EH (cell line): ENCODE measurements at places on chromosomes 4 and X.
A peak's percentile ranks its signal among the peaks of the same experiment; 100 is the strongest.

GRCh38 chrX:27350476-27350875 lies 112.7 kb downstream of the PPP4R3C start:
- DNase-seq, result no peak

GRCh38 chrX:111170017-111170416 lies 74.0 kb downstream of the PAK3 start:
- no peak for DNase-seq

GRCh38 chr4:121484633-121485032 lies 103.8 kb upstream of the QRFPR start:
- peak; percentile 73 for DNase-seq

DNA sequence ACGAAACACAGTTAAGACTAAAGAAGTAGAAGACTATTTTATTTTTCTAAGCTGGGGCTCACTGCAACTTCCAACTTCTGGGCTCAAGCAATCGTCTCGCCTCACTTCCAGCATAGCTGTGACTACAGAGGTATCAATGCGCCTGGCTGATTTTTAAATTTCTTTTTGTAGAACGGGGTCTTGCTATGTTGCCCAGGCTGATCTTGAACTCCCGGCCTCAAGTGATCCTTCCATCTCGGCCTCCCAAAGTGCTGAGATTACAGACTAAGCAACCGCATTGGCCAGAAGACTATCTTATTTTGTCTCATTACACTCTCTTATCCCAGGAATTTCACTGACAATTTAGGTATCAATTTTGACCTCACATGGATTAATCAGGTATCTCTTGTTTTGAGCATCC lies 1.2 kb downstream of the LAMTOR3 start:
- DNase-seq, result no peak

DNA sequence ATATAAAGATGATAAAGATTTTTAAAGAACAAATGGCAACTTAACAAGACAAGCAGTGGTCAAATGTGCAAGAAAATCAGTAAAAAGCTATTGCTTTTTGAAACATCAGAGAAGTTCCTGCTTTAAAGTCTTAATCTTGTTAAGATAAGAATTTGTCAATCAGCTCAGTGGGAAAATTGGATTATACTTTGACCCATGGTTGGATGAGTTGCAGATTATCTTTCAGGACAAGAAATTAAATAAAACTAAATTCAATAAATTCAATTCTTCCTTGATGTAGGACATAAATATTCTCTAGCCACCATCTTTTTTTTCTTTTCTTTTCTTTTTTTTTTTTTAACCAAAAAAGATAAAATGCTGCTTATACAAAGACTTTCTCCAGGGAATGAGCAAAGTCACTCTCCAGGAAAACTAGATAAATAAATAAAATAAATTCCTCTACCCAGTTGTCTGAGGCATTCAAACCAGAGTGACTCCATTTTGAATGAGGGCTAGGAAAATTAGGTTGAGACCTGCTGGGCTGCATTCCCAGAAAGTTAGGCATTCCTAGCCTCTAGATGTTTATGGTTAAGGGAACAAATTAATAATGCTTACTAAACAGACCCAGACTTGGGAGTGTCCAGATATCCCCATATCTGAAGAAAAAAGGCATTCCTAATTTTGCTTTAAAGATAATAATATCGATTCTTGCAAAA lies 211.2 kb downstream of the SNCA start:
- DNase-seq, result no peak

DNA sequence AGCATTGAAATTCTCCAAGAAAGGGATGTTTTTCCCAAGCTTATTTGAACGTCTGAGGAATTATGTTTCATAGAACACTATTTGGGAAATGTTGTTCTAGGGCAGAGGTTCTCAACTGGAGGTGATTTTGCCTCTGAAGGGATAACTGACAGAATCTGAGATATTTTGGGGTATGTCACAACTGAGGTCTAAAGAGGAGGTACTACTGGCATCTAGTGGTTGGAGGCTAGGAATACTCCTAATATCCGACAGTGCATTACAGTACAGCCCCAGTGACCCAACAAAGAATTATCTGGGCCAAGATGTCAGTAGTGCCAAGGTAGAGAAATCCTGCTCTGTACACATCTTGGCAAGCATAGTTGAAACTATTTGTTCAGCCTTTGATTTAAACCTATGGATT lies 6.4 kb downstream of the HSPA4L start:
- no peak for DNase-seq

- no peak for DNase-seq
These were observed 1195.2 kb downstream of the TECRL start for GRCh38 chr4:63214076-63214475.

- peak; percentile 39 for DNase-seq
These were observed 93.7 kb downstream of the SHOX start for GRCh38 chrX:724256-724655.

- DNase-seq, result no peak
These were observed 167.3 kb upstream of the SPRY1 start for GRCh38 chr4:123229286-123229685.

- DNase-seq, result no peak
These were observed 13.8 kb downstream of the MPP1 start for GRCh38 chrX:154791467-154791866.

DNA sequence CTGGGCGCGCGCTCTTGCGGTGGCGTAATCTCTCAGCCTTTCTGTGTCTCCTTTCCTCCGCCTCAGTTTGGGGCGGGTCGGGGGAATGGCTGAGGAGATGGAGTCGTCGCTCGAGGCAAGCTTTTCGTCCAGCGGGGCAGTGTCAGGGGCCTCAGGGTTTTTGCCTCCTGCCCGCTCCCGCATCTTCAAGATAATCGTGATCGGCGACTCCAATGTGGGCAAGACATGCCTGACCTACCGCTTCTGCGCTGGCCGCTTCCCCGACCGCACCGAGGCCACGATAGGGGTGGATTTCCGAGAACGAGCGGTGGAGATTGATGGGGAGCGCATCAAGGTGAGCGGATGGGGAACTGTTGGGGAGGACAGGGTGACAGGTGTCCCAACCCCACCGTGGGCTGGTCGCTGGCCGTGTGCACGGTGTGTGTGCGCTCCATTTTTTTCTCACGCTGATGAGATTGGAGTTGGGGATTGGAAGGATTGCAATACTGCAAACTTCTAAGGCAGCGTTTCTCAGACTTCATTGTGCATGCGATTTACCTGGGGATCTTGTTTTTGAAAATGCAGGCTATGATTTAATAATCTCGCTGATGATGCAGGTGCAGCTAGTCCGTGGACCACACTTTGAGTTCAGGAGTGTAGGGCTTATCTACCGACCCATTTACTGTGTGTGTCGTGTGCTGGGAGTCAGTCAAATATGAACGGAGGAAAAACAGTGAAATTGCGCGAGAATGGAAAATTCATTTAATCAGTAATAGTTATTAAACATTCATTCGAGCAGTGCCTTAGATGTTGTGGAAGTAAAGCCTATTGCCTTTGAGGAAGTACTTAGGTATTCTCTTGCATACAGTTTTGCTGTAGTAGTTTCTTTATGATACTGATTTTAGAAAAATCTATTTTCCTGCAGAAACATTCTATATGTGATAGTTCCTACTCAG lies at the start of gene RAB33B:
RAB33B (plus strand) TSS at position 11 of the 935 bp plus-strand sequence; CDS start at position 86, 75 bp downstream.
- DNase-seq, result peak; percentile 92

- no peak for DNase-seq
These were observed 1953.1 kb upstream of the ADGRL3 start for GRCh38 chr4:59247032-59247431.

GRCh38 chr4:34922325-34922724 lies 1322.0 kb downstream of the ARAP2 start:
- no peak for DNase-seq

- DNase-seq, result no peak
These were observed 1101.7 kb upstream of the INTU start for GRCh38 chr4:126530996-126531585.

GRCh38 chrX:40097504-40098263 lies at the start of gene BCOR:
Gene BCOR (minus strand): TSS chrX:40097958. CDS start chrX:40077929, 20,029 bp downstream.
- peak; percentile 76 for DNase-seq

DNA sequence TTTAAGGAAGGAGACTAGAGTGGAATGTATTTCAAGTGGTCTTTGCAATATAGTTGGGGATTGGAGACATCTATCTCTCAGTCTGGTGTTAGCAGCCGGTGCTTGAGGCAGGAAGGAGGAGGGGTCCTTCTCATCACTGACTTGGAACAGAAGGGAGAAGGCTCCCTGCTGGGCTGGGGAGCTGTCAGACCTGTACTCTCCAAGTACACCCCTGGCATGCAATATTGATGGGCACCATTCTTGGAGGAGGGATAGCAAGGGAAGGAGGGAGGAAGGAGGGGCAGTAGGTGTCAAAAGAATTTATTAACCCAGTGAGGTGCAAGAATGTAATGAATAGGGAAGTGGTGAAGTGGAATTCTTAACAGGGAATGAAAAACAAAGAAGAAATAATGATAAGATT lies 338.8 kb downstream of the UNC5C start:
- DNase-seq, result no peak

- peak; percentile 78 for DNase-seq
These were observed 8.8 kb downstream of the CHST7 start for GRCh38 chrX:46582325-46582724.

DNA sequence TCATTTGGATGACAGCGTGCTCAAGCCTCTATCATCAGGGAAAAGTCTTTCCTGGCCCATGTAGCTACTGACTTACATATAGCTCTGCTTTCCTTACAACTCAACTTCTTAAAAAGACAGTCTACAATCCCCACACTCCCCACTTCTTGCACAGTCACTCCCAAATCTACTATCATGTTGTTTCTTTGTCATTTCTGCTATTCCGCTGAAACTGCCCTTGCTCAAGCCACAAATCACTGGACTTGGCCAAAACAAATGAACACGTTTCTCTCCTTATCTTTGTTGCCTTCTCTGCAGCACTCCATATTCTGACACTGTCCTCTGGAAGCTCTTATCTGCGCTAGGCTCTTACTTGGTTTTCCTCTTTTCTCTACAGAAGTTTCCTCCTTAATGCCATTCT lies 28.2 kb downstream of the GPRIN3 start:
- DNase-seq, result no peak

- peak; percentile 13 for DNase-seq
These were observed 2.7 kb downstream of the ELOVL6 start for GRCh38 chr4:110195561-110196205.

- no peak for DNase-seq
These were observed 40.2 kb upstream of the TET2 start for GRCh38 chr4:105106426-105106825.

- no peak for DNase-seq
These were observed 3.4 kb downstream of the MAML3 start for GRCh38 chr4:140150636-140150885.

GRCh38 chrX:107480272-107480671 lies 30.8 kb downstream of the FRMPD3 start:
- no peak for DNase-seq

- no peak for DNase-seq
These were observed 56.4 kb downstream of the ABCG2 start for GRCh38 chr4:88102026-88102425.

GRCh38 chr4:89514811-89515210 lies 207.2 kb upstream of the GPRIN3 start:
- DNase-seq, result no peak

- peak; percentile 4 for DNase-seq
These were observed 326.9 kb upstream of the SLIT2 start for GRCh38 chr4:19924761-19925160.

DNA sequence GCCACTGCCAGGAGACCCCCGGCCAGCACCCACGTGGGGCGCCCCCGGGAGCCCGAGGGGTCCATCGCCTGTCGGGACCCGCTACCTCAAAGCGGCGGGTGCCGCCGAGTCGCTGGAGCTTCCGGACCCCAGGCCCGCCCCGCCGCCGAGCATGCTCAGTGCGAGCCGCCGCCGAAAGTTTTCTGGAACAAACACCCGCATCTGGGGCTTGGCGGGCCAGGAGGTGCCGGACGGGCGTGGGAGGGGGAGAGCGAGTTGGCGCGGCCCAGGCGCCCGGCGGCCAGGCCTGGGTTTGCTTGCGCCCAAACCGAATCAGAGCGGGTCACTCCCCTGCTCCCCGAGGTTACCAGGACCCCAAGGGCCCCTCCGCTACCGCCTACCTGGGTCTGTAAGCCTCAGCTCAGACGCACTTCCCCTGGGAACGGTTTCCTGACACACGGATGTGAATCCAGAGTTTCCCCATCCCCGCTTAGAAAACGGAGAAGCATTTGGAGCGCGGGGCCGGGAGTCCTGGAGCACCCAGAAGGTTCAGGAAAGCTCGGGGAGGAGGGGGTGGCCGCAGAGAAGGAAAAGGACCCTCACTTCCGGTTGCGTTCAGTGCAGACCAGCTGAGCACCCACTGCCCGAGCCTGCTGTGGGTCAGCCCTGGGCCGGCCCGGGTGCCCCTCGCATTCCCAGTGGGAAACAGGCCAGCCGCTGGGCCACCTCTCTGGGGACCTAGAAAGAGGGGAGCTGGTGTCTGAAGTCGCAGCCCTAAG lies at the start of gene EVC2:
EVC2 (minus strand) TSS at position 111 of the 758 bp plus-strand sequence; CDS start at position 65, 46 bp downstream.
- peak; percentile 63 for DNase-seq

- DNase-seq, result no peak
These were observed 32.9 kb downstream of the PHKA2 start for GRCh38 chrX:18951032-18951431.

DNA sequence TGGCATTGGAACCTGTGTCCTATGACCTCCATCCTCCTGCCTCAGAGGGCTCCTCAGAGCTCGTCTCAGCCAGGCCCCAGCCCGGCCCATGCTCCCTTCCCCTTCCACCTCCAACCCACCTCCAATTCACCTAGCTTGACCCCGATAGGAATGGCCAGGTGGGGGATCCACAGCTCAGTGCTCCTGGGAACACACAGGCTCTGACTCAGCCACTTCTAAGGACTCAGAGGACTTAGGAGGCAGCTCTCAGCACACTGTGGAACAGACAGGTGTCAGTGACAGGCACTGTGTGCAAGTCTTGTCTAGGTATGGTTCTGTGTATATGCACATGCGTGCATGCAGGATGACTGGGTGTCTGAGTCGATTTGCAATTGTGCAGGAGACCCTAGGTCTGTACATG lies 44.8 kb downstream of the PJA1 start:
- DNase-seq, result no peak

DNA sequence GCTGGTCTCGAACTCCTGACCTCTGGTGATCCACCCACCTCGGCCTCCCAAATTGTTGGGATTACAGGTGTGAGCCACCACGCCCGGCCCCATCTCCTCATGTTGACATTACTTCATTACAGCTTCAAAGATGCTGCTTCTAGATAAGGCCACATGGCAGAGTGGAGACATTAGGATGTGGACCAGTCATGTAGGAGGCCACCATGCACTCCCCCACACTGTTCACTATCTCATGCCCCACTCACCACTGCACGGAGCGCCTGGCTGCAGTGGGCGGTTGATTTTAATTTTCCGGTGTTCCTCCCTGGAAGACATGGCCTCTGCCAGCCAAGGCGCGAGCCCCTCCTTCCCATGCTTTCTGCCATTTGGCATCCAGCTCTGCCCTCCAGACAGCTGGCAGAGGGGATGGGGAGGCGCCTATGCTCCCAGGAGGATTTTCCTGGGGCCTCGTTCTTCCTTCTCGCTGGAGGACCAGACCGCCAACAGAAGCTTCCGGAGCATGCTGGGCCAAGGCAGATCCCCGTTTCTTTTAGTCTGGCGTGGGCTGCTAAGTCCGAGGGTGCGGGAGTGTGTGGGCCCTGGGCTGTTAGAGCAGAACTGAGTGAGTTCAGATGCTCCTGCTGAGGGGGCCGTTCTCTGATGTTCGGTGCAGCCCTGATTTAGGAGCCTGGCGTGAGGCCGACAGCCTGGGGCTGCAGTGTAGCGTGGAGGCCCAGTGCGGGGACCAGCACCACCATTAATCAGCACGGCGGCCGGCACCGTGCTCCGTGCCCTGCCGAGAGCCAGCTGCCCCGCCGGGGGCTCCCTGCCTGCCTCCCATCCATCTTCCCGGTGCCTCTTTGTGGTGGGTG lies 93.1 kb downstream of the SORCS2 start:
- no peak for DNase-seq
